Skin of body (tissue), 3 donors: ENCODE measurements at places on chromosomes 3 and 15. TPM values are rescaled to one million over a fixed set of nuclear protein-coding genes. Genes with fewer than 3 reads are reported as not detected.

DNA sequence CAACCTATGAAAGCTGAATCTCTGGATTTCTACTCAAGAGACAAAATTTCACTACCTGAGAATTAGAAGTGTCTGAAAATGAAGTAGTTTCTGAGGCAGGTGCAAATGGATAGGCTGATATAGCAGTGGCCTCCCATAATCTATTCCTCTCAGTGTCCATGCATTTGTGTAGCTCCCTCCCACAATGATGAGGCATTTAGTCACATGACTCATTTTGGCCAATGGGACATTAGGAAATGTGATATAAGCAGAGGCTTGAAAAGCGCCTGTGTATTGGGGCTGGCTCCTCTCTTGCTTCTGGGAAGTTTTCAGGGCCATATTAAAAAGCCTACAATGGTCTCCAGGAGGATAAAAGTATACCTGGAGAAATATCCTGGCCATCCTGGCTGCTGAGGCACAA is 79.7 kb upstream of the MRPL3 start:
- DNase-seq = no peak

GRCh38 chr3:141127344-141128125 is 76.4 kb downstream of the SPSB4 start:
- DNase-seq = no peak

Gene GUCA1C
- total RNA-seq = not detected

DNA sequence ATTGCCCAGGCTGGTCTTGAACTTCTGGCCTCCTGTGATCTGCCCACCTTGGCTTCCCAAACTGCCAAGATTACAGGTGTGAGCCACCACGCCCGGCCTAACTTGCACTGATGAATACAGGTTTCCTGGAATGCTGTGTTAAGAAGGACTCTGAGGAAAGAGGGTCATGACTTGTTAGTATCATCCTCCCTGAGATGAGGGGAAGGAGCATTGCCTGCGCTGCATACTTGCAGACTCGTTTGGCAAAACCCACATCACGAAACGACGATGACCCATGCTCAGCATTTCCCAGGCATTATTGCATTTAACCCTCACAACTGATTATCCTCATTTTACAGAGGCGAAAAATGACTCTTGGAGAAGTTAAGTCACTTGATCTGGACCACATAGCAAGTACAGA is 18.9 kb downstream of the COLQ start:
- DNase-seq = no peak

GRCh38 chr15:48985516-48985915 is 21.8 kb upstream of the SHC4 start:
- no peak for DNase-seq

Gene GOLGA6D
- 0.30 TPM for total RNA-seq

- DNase-seq = no peak
Measured at GRCh38 chr15:90086868-90087268, 15.4 kb downstream of the IDH2 start.

- DNase-seq = no peak
Measured at GRCh38 chr3:183381179-183381578, 47.2 kb downstream of the MCF2L2 start.

Gene SLC35G2
- total RNA-seq = 7.1 TPM

DNA sequence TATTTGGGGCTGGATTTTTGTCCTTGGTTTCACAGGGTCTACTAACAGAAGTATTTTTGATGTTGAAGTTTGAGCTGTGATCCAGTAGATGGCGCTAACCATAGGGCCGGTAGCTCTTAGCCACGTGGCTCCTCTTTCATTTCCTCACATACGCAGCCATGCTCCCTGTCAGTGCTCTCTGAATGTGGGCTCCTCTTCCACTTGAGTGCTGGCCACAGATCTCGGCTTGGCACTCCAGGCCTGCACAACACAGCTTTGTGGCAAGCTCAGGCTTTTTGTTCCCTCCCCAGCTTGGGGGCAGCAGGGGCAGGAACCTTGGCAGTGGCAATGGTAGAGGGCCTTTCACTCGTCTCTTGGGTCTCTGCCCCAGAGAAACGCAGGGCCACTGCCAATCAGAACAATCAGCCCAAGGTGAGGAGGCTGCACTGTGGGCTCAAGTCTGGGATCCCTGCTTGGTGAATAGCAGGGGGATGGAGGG is 18.6 kb upstream of the DNAAF4 start:
- DNase-seq = no peak

- DNase-seq = peak; percentile 49
Measured at GRCh38 chr3:133927540-133928066, 31.9 kb upstream of the RAB6B start.

Gene STRIT1
- total RNA-seq = 2.5 TPM

GRCh38 chr3:27596921-27597320 is 112.7 kb upstream of the SLC4A7 start:
- DNase-seq = no peak

DNA sequence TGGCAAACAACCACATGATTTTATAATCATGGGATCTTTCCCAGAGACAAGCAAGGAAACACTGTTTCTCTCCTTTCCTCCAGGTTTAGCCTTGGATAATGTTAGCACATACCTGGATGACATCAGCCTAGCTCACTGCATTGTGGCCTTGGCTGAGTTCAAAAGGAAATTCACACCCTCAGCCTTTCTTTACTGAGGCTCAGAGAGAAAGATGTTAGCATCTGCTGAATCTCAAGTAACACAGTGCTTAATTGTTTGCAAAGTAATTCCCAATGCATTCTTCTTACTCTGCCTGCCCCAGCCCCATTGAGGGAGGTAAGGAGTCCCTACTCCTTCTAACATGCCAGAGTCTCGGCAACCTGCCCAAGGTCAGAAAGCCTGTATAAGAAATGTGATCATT is 432.2 kb upstream of the LMCD1 start:
- no peak for DNase-seq

Gene SHF
- 12.3 TPM for total RNA-seq

- DNase-seq = no peak
Measured at GRCh38 chr3:52063026-52063723, 6.8 kb upstream of the DUSP7 start.

DNA sequence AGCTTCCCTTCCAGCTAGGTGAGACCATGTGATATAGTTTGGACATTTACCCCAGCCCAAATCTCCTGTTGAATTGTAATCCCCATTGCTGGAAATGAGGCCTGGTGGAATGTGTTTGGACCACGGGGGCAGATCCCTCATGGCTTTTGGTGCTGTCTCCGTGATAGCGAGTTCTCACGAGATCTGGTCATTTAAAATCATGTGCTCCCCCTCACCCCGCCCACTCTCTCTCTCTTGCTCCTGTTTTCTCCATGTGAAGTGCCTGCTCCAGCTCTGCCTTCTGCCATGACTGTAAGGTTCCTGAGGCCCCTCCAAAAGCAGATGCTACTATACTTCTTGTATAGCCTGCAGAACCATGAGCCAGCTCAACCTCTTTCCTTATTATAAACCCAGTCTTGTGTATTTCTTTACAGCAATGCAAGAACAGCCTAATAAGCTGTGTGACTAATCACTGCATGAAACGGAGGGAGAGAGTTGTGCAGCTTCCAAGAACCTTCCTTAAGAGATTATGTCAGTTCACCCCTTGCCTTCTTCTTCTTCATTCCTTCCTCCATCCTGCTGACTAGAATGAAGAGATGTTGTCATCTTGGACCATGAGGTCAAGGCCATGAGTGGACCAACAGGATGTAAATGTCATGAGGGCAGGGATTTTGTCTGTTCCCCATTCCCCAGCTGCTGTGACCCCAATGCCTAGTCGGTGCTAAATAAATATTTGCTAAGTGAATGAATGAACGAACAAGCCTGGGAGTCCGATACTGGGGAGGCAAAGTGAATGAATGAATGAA is 91.0 kb downstream of the CPN2 start:
- no peak for DNase-seq

Gene EDEM1
- total RNA-seq = 20.3 TPM

Gene RBP2
- not detected for total RNA-seq

Gene GOLGA8R
- total RNA-seq = 8.3 TPM

GRCh38 chr3:122443090-122443489 is 27.2 kb upstream of the WDR5B start:
- no peak for DNase-seq

DNA sequence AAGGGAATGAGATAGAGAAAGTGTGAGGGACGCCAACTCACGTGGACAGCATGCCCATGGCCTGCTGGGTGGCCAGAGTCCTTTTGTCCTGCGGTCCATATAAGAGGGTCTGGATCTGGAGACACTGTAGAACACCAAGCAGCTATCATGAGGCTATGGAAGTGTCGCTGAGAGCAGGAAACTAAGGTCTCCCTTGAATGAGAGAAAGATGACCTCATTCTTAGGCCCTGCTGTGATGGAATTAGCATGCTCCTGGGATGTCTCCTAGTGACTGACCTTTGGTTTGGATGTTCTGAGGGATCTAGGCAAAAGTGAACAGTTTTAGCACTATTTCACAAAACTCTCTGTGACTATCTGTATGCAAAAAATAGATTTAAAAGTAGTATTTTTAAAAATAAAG is 34.4 kb downstream of the SYNM start:
- DNase-seq = no peak

GRCh38 chr3:72171946-72172345 is 387.0 kb upstream of the PROK2 start:
- no peak for DNase-seq

- DNase-seq = no peak
Measured at GRCh38 chr15:76576523-76577279, 240.1 kb downstream of the ISL2 start.

DNA sequence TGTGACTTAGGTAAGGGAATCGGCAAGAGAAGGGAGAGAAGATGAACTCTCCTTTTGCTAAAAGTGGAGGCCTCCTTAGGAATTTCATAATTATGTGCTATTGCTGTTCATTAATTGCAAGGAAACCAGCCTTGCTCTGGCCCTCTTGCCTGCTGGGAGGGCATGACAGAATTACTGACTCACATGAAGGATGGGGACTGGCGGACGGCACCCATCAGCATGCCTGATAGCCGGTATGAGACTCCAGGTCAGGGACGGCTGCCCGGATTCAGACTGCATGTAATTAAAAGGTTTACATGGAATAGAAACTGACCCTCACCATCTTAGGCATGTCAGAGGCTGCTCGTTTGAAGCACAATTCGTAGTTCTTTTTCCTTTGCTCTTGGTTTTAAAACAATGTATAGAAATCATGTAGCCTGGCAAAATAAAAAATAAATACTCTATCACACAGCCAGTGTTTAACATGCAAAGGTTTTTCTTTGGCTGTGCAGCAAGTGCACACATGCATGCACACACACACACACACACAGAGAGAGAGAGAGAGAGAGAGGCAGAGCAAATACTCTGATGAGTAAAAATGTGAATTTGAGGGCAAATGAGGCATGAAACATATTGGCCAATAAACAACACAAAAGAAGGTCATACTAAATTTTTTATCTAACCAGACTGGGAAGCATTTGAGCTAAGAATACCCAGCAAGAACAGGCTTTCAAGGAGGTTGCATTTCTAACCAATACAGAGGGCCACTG is 82.7 kb downstream of the FOXB1 start:
- no peak for DNase-seq

- no peak for DNase-seq
Measured at GRCh38 chr3:53354945-53355498, 7.7 kb upstream of the DCP1A start.

Gene RLBP1
- total RNA-seq = not detected

GRCh38 chr15:99124641-99125040 is 19.8 kb downstream of the SYNM start:
- DNase-seq = no peak

Gene ADCY5
- total RNA-seq = 4.0 TPM

DNA sequence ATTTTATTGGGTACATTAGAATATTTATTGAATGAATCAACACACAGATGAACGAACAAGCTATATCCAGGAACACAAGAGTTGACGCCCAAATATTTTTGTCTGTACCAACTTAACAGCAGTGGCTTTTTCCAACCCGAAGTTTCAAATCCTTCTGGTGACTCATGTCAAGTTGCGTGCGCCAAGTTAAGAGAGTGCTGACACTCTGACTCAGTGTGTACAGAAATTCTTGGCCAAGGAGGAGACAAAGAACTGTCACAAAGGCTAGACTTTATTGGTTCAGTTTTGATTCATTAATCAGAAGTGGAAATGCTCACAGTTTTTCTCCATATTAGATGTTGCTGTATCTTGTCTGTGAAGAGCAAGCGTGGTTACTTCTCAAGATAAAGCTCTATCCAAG is 59.6 kb upstream of the TSC22D2 start:
- DNase-seq = peak; percentile 80

Gene UNC45A
- 45.0 TPM for total RNA-seq

- DNase-seq = no peak
Measured at GRCh38 chr3:113556946-113557335, 24.6 kb downstream of the SIDT1 start.

Gene ZIC1
- 5.9 TPM for total RNA-seq

- DNase-seq = no peak
Measured at GRCh38 chr15:65460741-65461347, 38.1 kb upstream of the IGDCC4 start.
